SJSA1 (cell line): ENCODE measurements at places on chromosomes 16 and 17. TPM values are rescaled to one million over a fixed set of nuclear protein-coding genes. Genes with fewer than 3 reads are reported as not detected.

Gene LITAF
- 50.8 and 83.4 TPM in 2 replicates for total RNA-seq

Gene SENP3
- total RNA-seq = 74.9 and 101 TPM in 2 replicates

Gene GRIN2C
- total RNA-seq = not detected in 2 replicates

Gene TBC1D3I
- 0.03 TPM in 1 of 2 replicates, not detected in the other for total RNA-seq

Gene TOP2A
- total RNA-seq = 264 and 389 TPM in 2 replicates

Gene MYH8
- total RNA-seq = 0.03 TPM in 1 of 2 replicates, not detected in the other

Gene MLKL
- 4.2 and 6.8 TPM in 2 replicates for total RNA-seq

Gene EPOP
- total RNA-seq = 0.09 and 0.29 TPM in 2 replicates

Gene SLC16A13
- not detected in 2 replicates for total RNA-seq

Gene CD300C
- total RNA-seq = not detected in 2 replicates

Gene PHF12
- total RNA-seq = 16.7 and 28.5 TPM in 2 replicates

Gene SLC5A10
- total RNA-seq = 0.13 TPM in 1 of 2 replicates, not detected in the other

Gene APOH
- total RNA-seq = not detected in 2 replicates

Gene ALDH3A1
- not detected in 2 replicates for total RNA-seq

Gene PRSS36
- 0.18 and 0.38 TPM in 2 replicates for total RNA-seq

Gene TP53I13
- total RNA-seq = 66.7 and 86.9 TPM in 2 replicates

Gene IST1
- 231 and 233 TPM in 2 replicates for total RNA-seq

GRCh38 chr17:29836643-29837042, 93.4 kb downstream of the SSH2 start:
- DNase-seq = no peak

DNA sequence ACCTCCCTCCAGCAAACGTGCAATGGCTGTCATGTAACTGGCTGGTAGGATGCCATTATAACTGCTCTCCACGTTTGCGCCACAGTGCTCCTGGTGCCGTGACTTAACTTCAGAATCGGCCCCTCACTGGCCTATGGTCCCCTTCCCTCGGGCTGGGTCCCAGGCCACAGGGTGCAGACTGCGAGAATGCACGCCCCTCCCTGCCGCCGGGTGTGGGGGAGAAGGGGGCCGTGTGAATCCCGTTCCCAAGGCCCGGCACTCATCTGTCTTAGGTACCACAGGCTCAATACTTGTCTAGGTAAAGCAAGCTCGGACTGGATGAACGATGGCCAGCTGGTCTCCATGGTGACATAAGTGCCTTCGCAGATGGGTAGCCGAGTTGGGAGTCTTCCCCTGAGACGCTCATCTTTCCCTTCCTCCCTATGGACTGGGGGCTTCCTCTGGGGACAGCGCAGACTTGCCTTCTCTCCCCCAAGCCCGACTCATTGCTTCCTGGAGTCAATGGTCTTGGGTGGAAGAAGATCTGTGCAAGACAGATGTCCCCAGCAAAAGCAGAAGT, 37.8 kb downstream of the TIMM22 start:
- DNase-seq = no peak

DNA sequence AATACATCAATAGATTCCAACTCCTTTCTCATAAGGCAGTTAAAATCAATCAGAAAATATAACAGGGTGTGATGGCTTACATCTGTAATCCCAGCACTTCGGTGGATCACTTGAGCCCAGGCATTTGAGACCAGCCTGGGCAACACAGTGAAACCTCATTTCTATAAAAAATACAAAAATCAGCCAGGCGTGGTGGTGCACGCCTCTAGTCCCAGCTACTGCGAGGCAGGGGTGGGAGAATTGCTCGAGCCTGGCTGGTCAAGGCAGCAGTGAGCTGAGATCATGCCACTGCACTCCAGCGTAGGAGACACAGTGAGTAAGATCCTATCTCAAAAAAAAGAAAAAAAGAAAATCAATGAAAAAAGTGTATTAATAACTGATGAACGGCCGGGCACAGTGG, 258.6 kb downstream of the NTN1 start:
- no peak for DNase-seq

DNA sequence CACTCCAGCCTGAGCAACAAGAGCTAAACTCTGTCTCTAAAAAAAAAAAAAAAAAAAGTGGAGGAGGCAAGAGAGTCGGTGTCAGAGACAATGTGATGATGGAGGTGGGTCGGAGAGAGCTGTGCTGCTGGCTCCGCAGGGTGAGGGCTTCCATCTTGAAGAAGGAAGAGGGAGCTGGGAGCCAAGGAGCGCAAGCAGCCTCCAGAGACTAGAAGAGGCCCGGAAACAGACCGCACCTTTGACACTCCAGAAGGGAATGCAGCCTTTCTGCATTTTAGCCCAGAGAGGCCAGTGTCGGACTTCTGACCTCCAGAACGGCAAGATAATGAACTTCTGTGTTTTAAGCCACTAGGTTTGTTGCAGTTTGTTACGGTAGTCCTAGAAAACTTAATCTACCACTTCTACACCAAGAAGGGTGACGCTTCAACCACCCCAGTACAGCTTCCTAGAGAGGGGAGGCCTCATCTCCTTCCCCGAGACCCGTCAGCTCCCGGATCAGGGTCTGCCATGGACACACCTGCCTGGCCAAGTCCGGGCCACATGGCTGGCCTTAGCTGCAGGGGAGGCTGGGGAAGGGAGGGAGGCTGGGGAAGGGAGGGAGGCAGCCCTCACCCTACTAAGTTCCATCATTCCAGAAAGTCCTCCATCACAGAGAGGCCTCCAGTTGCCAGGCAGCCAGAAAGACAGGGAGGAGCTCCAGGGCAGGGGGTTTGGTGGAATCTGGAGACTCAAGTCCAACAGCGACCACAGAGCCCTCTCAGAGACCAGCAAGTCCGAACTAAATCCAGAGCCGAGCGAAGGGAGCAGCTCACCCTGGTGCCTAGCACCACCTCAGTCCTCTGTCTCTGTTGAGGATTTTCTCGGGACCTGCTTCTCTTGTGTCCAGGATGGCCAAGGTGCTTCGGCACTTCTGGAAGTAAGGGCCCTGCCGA, 13.2 kb upstream of the RBFOX3 start:
- no peak for DNase-seq

- no peak for DNase-seq
Observed at GRCh38 chr16:8963010-8963820, 491 bp downstream of the USP7 start.

DNA sequence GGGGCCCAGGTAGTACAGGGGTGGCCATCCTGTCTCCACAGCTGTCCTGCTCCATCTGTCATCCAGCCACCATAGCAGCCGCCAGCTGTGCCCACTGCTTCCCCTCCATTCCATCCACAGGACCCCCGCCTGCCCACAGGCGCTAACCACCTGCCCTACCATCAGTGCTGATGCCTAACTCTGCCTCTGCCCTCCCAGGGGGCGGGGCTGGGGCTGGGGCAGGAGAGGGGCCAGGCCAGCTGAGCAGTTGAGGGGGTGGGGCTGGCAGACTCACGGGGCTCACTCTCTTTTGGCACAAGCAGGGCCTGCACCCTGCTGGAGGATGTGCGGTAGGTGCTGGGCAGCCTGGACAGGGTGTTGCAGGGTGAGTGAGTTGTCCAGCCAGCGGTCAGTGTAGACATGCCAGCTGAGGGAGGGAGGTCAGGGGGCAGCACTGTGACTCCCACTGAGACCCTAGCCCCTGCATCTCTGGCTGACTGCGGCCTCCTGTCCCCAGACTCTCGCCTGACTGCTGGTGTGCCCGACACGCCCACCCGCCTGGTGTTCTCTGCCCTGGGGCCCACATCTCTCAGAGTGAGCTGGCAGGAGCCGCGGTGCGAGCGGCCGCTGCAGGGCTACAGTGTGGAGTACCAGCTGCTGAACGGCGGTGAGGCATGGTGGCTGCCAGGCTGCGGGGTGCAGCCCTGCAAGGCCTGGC, 9.6 kb downstream of the GALK1 start:
- no peak for DNase-seq

GRCh38 chr16:68236137-68236825, 354 bp upstream of the ESRP2 start:
- DNase-seq = no peak

GRCh38 chr16:74563828-74564263, 43.1 kb downstream of the GLG1 start:
- no peak for DNase-seq

DNA sequence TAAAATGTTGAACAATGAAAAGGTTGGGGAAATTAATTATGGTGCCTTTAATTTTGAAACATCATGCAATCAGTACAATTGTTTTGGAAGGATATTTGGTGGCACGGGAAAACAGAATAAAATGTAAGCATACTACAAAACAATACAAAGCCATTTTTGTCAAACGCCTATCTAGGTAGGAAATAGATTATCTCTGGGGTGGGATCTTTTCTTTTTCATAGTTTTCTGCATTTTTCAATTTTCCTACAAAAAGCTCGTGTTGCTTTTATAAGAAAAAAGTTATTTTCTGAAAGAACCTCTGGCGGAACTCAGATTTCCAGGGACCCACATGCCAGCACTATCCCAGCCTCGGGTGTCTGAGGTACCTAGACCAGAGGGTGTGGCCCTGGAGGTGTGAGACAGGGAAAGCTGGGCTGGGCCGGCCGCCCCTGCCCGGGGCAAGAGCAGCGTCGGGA, 961 bp upstream of the MAP3K3 start:
- DNase-seq = no peak

DNA sequence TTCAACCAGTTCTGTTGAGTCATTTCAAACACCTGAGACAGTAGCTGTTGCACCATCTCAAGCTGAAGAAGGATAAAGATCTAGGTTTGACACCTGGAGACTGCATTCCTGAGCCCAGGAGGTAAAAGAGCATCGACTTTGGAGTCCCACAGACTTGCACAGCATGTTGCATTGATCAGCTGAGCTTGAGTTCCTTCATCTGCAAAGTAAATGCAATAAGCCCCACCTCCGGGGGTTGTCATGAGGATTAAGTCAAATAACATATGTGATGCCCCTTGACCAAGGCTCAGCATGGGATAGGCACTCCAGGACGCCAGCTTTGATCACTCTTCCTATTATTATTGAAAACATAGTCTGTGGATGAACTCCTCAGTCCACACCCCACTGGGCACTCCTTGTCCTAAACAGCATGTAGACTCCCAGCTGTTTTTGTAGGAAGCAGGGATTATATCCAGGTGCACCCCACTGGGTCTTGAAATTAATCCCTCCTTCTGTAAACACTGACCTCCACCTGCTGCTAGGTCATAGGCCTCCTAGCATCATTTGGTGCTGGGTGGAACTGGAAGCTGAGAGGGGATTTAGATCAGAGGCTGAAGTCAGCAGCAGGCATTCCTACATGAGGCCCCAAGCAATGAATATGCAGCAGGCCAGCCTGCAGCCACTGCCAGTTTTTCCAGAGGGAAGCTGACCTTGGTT, 259.0 kb downstream of the HS3ST4 start:
- DNase-seq = no peak

- DNase-seq = no peak
Observed at GRCh38 chr16:645852-646678, 3.1 kb upstream of the WDR90 start.

GRCh38 chr17:71934520-71934919, 186.3 kb upstream of the SOX9 start:
- no peak for DNase-seq

- DNase-seq = no peak
Observed at GRCh38 chr17:8674344-8675305, 44.1 kb upstream of the MYH10 start.

- no peak for DNase-seq
Observed at GRCh38 chr16:7517496-7517895, 184.9 kb downstream of the RBFOX1 start.

DNA sequence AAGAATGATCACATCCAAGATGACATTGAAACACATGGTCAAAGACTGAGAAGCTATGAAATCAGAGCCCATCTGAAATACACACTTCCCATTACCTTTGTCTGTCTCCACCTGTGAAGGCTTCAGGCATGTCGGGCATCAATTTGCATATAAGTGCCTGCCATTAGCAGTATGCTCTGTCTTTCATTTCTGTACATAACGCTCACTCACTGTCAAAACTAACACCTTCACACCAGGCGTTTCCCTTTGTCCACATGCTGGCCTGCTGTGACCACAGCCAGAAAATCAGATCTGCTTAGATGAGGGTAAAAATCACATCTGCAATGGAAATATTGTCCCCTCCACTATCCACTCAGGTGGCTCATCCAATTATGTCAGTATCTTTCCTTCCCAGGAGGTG, 524.8 kb downstream of the TOX3 start:
- DNase-seq = no peak

DNA sequence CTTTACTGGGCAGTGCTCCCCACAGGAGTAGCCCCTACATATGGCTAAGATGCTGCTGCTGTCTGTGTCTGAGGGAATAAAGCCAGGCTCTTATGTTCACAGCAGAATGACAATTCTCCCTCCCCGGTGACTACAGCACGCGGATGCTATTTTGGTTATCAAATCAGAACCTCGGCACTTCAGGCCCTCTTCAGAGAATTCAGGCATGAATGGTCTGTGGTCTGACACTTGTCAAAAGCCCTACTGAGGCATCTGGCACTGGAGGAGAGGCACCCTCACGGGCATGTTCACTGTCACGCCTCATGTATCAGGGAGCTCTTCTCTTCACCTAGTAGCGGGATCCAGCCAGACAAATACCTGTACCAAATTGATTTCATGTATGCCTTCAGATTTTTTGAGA, 30.4 kb downstream of the KIAA0513 start:
- no peak for DNase-seq
